ENCODE measurements at places on chromosomes 7 and 10.

DNA sequence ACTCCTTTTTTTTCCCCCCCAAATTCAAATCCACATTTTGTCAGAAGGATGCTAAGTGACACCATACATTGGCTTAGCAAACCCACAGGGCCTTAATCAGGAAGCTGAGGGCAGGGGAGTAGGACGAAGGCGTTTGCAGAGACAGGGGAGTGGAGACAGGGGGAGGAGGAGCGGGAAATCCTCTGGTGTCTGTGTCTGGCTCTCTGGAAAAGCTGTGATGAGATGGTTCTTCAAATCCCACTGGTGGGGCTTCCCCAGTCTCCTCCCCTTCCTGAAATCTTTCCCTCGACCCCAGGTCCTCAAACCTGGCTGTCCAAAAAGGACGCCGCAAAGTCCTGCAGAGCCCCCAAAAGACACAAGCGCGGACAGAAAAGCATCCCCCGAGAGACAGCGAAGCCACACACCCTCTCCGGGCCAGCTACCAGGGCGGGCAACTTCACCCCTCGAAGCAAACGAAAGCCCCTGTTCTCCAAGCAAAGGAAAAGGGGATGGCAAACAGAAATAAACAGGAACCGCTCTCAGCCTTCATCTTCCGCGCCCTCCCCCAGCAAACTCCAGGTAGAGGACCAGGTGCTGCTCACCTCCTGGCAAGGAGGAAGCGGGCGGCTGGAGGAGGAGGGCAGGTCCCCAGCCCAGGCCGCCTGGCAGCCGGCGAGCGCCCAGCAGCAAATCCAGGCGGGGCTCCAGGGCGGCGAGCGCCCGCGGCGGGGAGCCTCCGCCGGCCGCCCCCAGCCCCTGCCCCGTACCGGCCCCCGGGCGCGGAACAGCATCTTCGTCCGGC, 520 bp downstream of the ELAPOR2 start:
- DNase-seq = peak; percentile 1

DNA sequence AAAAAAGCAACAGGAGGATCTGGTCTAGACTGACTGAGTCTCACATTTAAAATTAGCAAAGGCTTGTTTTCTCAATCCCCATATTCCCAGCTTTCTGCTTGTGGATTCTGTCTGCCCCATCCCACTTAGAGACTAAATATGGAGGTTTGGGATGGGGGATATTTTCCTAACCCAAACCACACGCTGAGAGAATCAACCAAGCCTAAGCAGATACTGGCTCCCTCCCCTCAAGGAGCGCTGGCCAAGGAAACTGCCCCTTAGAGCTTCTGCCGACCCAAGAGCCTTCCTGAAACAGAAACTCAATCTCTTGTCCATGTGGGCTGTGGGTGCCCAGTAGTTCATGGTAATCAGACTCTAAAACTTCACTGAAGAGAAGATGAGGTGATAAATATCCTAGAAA, 3.9 kb downstream of the FFAR4 start:
- DNase-seq = no peak

DNA sequence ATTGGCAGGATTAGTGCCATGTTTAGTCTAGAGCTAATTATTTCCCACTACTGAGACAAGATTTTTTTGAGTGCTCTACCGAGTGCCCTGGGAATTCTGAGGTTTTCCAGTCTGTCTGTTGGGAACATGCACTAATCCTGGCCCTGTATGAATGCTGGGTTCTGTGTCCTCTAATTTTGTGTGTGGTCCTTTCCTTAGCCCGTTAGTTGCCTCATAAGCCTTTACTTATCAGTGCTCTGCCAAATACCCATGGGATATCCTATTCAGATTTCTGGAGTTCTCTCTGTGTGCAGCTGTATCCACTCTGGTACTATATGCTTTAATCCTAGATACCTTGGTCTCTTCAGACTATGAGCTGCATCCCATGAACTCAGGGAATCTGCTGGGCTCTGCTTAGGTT, 13.1 kb downstream of the CSGALNACT2 start:
- no peak for DNase-seq

DNA sequence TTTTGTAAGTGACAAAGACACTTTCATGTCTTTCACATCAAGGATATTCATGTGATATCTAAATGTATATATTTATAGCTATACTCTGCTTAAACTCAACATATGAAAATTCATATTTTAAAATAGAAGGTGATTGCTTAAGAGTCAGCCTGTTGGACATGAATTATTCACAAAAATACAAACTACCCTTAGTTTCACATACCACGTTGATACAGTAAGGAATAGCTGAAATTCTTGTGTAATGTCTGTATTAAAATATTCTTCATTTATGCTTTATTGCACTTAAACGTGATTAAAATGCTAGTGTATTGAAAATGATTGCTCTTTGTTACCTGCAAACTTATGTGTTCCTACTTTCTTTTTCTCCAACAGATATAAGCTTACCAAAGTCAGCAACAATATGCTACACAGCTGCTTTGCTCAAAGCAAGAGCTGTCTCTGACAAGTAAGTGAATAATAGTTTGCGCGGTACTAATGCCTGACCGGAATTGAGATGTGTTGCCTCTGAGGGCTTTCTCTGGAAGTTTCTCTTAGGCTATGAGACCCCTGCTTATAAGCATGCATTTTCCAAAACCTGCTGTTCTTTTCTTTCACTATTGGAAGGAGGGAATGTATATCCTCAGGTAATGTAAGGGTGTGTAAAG, 133.8 kb downstream of the WNT2 start:
- DNase-seq = no peak

DNA sequence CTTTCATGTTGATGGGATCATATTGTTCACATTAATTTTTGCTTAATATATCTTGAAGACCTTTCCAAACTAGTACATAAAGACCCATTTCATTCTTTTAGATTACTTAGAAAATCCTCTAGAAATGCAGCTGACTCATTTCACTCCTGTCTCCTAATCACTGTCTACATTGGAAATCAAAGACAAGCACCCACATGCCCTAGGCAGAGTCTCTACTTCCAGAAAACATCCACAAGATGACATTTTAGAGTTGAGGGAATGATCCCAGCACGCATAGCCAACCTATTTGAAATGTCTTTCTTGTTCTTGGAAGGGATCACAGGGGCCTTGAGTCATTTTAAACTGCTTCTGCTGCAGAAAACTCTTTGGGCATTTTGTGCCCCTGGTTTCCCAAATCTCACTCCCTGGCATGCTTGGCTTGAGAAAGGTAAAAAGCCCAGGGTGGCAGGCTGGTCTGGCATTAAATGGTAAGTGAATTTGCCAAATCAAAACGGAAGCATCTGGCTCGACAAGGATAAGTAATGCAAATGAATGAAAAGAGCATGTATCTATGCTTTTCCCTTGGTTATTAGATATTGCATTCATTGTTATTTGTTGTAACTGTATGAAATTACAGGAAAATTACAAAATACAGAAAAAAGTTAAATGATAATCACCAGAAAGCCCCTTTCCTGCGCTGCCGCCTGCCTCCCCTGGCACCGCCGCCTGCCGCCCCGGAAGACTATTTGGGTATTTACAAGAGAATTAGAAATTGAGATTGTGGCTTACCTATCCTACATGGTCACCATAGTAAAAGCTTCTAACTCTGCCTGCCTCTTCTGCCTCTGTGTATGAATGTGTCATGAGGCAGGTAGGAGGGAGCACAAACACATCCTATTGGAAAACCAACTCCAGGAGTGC, 225.3 kb downstream of the PTEN start:
- no peak for DNase-seq

- DNase-seq = no peak
Observed at GRCh38 chr10:89550509-89550908, 15.1 kb upstream of the SLC16A12 start.

GRCh38 chr10:19993714-19994315, 177.6 kb downstream of the PLXDC2 start:
- no peak for DNase-seq

DNA sequence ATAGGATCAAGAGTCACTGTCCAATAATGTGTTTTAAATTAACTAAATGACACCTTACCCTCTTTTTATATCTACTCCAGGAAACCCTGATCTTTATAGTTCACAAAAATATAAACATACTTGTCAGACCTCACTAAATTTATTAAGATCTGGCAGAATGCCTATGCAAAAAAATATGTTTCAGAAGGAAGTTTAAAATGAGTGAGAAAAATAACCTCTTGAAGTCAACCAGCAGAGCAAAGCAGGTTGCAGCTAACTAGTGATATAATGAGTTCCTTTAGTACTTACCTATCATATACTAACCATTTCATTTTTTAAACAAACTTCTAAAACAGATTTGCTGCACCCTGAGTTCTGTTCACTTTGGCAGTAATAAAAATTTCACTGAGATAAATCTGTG, 14.0 kb upstream of the HGF start:
- no peak for DNase-seq

DNA sequence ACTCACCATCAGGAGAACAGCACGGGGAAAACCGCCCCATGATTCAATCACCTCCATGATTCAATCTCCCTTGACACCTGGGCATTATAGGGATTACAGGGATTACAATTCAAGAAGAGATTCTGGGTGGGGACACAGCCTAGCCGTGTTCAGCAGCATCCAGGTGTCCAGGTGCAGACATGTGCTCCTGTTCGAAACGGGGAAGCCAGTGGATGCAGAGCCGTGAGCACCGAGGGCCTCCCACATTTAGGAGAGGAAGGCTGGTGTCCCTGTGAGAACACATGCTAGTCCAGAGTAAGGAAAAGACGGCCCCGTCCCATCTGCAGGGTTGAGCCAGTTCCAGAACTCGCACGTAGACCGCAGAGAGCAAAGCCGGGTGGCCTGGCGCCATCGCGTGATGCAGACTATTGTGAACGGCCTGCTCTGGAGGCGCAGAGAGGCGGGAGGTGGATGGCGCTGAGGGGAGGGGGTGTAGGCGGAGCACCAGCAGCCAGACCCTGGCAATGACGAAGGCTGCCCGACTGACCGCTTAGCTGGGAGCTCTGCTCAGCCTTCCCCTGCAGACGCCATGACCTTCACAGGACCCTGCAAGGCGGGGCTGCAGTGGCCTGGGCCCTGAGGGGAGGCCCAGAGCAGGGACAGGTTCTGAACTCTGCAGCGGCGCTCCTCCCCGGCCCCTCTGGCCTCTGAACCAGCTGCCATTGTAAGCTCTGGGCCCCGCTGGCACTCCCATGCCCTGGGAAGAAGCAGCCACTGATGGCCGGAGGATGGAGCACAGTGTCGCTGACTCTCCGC, 141.6 kb upstream of the TCERG1L start:
- no peak for DNase-seq

DNA sequence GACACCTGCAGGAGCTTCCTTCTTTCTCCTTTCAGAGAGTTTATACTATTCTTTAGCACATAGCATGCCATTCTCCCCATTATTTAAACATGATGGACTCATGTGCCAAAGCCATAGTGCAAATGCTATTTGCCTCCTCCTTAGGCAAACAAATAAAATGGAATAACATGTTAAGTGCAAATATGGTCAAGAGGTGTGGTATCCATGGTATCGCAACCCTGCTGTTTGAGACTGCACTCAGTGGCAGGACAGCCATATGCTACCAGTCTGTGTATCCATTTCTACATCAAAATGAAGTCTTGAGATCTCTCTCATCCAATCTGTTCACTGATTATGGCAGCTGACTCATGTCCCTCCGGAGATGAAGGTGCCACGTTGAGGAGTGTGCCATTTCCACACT, 22.8 kb downstream of the HEPACAM2 start:
- DNase-seq = no peak

DNA sequence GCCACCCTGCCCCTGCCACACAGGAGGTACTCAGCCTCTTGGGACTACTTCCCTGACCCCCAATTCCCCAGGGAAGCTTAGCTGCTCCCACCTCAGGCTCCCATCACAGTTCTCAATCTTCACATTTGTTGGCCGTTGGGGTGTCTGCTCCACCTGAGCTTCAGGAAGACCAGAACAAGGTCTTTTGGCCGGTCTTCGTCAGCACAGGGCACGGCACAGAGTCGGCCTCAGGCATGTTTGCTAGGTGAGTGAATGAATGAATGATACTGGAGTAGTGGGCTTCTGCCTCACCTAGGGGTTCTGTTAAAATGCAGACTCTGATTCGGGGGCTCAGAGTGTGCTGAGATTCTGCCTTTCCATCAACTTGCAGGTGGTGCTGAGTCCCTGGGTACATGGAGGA, 20.3 kb downstream of the GPRIN2 start:
- no peak for DNase-seq

GRCh38 chr10:88037623-88038022, 174.2 kb downstream of the PTEN start:
- no peak for DNase-seq

- DNase-seq = no peak
Observed at GRCh38 chr10:120788771-120789170, 62.4 kb upstream of the WDR11 start.

- DNase-seq = no peak
Observed at GRCh38 chr7:156639426-156640256, 933 bp upstream of the RNF32 start.

DNA sequence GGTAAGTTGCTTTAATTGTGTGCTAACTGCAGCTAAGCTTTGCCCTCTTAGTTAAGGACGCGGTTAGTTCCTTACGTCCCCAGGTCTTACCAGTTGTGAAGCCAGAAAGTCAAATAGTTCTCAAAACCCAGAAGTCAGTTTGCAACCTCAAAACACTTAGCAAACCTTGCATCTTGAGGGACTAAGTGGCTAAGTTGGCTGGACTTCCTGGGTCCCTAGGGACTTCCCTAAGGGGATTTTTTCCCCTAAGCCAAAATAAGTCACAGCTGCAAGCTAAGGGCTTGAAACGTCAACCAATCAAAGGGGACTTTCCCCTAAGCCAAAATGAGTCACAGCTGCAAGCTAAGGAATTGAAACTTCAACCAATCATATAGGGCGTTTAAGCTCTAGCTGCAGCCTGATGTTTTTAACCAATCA, 36.2 kb upstream of the HECW1 start:
- DNase-seq = peak; percentile 46

- no peak for DNase-seq
Observed at GRCh38 chr7:71267734-71268469, 136.0 kb downstream of the GALNT17 start.

- DNase-seq = no peak
Observed at GRCh38 chr7:45143616-45144015, 14.0 kb upstream of the RAMP3 start.

GRCh38 chr7:5477723-5478531, 54.3 kb upstream of the TNRC18 start:
- no peak for DNase-seq

GRCh38 chr7:25643770-25644394, 415.6 kb upstream of the NPVF start:
- no peak for DNase-seq

DNA sequence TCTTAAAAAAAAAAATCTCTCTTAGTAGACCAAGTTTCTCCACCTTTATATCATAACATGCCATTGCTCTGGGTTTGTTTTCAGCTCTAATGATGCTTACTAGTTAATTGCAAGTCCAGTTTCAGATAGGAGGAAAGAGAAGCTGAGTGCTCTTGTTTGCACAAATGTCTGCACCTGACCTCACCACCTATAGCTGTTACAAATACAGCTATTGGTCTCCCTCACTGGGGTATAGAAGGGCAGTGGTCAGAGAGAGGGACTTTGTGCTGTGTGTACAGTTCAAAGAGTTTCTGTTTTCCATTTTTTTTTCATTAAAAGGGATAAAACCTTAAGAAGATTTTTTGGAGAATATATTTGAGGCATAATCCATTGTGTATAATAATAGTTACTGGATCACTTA, 52.7 kb downstream of the TAS2R16 start:
- DNase-seq = no peak

Measured in activated T-cell treated with anti-CD3 and anti-CD28 coated beads, Interleukin-2, amount 50 U/mL, for 72 hours (primary cell).